ENCODE measurements at places on chromosomes 11 and 22.

DNA sequence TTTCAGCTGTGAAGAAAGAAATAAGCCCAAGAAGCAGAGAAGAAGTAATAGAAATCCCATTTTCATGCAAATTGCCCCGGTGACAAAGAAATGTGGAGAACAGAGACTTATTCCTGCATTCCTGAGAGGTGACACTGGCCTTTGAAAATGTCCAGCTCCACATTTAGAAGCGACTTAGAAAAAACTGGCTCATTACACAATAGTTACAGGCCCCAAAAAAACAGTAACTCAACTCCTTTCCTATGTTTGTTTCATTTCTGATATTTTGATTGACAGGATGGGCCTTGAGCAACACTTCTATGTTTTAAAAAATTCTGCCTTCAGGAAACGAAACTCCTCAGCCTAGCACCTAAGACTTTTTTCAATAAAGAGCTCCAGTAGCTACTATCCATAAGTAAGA lies 726.9 kb upstream of the TENM4 start:
- DNase-seq = no peak

GRCh38 chr22:43315687-43316217 lies 27.4 kb downstream of the SCUBE1 start:
- DNase-seq = no peak

DNA sequence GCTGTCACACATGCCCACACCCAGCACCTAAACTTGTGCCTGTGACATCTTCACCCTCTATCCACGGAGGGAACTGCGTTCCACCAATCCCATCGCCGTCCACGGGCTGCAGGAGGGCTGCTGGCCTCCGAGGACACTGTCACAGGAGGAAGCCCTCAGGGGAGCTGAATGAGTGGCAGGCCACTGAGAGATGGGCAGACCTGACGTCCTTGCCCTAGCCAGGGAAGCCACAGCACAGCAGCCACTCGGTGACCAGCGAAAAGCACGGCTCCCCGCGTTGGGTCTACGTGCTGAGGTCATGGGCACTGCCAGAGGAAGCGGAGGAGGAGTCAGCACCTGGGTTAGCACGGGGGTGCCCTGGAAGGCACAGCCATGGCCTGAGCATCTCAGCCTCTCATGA lies 50.5 kb downstream of the IGSF9B start:
- no peak for DNase-seq

DNA sequence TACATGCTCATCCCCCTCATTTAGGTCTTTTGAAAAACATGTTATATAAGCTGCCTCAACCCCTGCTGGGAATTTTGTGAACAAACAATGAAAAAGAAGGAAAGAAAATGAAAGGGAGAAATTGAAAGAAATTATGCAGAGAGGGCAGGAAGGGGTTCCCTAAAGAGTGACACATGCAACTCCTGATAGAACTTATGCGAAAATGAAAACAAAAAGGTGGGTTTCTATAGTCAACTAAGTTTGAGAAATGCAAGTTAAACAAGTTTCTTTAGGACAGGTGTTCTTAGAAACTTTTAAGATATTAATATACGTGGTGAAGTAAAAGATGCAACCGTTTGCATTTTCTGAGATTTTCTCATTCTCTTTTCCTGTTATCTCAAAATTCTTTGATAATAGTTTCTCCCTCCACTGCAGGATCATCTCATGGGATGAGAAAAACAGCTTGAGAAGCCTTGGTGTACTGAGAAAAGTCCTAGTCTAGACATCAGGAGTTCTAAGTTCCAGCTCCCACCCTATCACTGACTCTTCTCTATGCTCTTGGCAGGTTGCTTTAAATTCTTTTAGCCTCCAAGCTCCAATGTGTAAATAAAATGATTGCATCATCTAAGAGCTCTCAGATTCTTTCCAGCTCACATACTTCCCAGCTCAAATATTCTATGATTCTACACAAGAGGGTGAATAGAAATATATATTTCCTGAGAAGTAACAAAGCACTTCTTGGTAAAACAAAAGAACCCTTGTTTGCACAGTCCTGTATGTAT lies 109.2 kb downstream of the FAM76B start:
- no peak for DNase-seq

GRCh38 chr11:55942785-55943392 lies 6.7 kb upstream of the OR5I1 start:
- peak; percentile 3 for DNase-seq

DNA sequence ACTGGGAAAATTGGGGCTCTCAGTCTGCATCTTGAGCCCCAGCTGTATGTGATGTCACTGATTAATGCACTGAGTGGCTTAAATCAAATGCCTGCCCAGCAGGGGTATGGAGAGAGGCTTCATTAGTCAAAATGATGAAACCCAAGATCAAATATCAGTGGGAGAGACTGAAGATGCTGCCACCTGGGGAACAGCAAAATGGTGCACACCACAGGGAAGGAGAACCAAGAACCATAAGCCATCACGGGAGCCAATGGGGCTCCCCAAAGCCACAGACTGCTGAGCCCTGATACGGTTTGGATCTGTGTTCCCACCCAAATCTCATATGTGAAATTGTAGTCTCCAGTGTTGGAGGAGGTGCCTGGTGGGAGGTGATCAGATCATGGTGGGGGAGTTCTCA lies 85.6 kb downstream of the CTTN start:
- DNase-seq = no peak

GRCh38 chr22:42188808-42189447 lies 58.3 kb upstream of the CYP2D6 start:
- peak; percentile 70 for DNase-seq

- no peak for DNase-seq
Measured at GRCh38 chr11:134701564-134702165, 289.6 kb upstream of the B3GAT1 start.

DNA sequence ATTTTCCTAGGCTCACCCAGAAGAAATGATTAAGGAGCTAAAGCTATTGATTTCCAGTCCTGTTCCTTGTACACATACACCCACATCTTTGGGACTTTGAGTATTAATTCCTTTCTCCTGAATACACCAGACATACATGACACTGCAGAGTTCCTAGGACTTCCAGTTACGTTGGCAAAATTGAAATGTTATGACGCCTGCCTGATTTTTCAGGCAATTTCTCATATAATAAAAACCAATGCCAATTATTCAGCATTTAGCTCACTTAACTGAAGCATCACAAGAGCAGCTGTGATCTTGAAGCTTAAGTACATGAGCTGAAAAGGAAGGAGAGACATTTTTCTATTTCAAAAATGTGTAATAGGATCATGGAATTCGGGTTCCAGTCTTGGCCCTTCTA lies 4.5 kb downstream of the CLMP start:
- no peak for DNase-seq

GRCh38 chr11:119676461-119677020 lies 52.5 kb downstream of the NECTIN1 start:
- no peak for DNase-seq

DNA sequence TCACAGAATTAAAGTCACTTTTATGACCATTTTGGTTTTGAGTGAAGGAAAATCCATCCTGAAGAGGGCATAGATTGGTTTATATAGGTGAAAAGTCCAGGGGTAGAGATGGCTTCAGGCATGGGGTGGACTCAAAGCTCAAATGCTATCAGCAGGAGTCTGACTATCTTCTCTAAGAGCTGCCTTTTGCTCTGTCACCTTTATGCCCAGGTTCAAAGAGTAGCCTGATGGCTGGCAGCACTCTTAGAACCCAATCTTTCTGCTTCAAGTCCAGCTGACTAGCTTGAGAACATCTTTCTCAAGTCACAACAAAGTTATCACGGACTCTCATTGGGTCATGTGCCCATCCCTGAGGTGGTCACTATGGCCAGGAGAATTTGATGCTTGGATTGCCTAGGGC lies 27.2 kb upstream of the SWAP70 start:
- no peak for DNase-seq

- DNase-seq = peak; percentile 68
Measured at GRCh38 chr22:20606041-20606783, 98.8 kb downstream of the MED15 start.

DNA sequence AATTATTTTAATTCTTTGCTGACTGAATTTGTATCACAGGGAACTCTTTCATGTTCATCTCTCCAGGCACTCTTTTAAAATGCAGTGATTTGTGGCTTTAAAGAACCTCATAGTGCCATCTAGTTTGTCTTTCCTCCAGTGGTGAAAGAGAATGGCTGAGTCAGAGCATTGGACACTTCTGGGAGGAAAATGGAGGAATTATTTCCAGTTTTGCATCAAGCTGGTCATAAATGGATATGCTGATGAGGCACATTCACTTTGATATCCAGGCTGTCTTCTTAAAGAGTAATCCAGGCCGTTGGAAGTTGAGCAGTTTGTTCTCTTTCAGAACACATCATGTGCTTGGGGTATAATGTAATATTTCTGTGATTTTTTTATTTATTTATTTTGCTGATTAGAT lies 273.7 kb downstream of the DDX10 start:
- DNase-seq = no peak

GRCh38 chr11:93143186-93143585 lies 54.6 kb downstream of the SLC36A4 start:
- no peak for DNase-seq

DNA sequence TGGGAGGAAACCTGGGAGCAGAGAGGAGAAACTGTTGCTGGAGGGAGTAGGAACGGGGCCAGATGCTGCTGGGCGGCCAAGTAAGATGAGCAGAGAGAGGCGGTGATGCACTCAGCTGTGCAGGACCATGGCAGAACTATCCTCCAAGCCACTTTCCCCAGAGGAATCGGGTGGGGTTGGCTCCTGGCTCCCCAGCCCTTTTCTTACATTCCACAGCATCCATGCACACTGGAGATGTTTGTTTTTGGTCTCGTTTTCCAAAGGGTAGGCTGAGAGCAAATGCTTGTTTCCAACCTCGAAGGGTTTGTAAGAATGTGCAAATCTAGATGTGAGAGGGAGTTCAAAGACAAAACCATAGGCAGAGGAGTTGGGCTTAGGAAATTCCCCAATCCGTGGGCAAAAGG lies 73.2 kb downstream of the DBX1 start:
- no peak for DNase-seq

DNA sequence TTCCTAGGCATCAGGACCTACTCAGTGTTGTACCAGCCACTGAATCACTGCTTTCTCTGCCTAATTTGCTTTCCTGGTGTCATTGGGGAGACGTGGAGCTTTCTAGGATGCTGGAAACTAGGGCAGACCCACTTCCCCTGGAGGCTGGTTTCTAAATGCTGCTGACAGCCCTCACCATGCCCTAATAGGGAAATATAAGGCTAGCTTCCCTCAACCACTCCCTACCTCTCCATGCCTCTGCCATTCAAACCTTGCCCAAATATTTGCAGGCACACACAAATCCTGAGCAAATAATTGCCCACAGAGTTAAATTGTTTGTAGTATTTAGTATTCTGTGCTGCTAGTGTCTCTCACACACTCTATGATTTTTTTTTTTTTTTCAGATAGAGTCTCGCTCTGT lies 310.2 kb downstream of the DDX10 start:
- no peak for DNase-seq

- DNase-seq = no peak
Measured at GRCh38 chr22:31681349-31682345, 19.6 kb upstream of the PISD start.

DNA sequence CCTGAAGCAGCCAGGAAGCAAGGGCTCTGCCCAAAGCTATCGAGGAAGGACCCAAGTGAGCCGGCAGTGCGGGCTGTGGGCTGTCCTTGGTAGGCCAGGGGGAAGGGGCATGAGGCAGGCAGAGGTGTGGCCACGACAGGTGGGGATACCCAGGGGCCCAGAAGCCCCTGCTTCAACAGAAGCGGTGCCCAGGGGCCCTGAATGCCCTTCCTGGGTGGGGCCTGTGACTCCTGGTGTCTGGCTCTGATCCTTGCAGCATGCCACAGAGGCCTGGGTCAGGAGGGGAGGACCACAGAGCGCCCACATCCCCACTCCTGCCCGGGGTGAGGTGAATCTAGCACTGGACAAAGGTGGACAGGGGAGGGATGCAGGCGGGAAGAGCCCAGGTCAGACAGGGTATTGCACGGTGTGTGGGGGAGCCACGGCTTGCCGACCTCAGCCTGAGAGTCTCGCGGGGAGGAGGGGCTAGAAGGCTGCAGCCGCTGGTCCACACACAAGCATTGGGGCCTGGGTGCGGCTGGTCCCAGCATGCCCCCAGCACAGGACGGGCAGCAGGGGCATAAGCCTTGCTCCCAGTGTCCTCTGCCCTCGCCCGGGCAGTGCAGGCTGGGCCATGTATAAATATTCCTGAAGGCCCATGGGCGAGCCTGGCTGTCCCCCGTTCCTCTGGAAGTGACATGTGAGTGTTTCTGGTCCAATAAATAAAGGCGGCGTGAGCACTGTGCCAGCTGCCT lies 19.0 kb downstream of the MAFF start:
- no peak for DNase-seq

DNA sequence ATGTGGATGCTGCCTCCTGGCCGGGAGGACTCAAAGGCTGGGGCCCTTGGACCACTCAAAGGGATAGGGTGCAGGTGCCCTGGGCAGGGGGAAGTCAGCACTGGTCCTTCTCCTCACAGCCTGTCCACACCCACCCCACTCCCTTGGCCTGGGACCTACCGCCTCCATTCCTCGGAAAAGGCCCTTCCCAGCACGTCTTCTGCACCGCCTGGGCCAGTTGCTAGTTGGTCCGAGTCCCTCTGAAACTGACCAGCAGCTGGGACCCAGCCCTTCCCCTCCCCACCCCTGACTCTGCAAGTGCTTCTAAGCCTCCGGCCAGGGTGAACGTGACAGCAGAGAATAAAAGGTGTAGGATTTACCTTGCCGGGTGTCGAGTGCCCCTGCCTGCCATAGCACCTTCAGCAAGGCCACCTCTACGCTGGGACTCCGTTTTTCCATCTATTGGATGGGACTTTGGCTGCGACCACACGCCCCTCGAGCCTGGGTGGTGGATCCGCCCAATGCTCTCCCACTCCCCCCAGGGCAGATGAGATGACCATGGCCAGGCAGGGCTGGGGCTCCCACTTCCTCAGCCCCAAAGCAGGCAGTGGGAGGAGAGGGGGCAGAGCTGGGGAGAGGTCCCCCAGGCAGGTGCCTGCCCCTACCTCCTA lies 37.3 kb downstream of the OSBPL5 start:
- DNase-seq = no peak

DNA sequence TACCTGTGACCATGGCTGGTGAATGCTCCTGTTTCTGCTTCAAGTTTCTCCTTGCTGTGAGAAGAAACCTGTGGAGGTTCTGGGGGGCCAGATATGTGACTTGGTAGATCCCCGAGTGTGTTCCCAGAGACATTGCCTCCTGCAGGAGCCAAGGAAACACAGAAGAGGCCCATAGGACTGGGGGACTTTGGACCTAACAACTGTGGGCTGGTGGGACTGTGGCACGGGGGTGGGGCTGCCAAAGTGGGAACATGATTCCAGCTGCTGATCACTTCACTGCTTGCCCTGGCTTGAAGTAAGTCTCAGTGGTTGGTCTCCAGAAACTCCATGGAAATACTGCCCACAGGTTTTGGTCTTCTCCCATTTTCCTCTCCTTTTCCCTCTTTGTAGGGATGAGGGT lies 4.1 kb upstream of the NR1H3 start:
- no peak for DNase-seq

DNA sequence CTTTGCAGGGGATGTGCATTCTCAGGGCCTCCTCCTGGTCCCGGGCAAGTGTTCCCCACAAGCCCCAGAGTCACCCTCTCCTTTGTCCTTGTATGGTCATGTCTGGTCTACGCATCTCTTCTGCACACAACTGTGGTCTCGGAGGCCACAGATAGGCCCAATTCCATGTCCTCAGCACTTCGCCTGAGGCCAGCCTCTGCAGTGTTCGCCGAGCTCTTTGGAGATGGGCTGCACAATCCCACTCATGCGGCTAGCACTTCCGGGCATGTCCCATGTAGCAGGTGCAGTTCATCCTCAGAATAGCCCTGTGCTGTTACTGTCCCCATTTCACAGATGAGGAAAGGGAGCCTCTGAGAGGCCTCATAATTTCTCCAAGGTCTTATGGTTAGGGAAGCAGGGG lies 7.6 kb downstream of the PARVG start:
- DNase-seq = no peak
